ENCODE measurements at places on chromosomes 3 and 15.

DNA sequence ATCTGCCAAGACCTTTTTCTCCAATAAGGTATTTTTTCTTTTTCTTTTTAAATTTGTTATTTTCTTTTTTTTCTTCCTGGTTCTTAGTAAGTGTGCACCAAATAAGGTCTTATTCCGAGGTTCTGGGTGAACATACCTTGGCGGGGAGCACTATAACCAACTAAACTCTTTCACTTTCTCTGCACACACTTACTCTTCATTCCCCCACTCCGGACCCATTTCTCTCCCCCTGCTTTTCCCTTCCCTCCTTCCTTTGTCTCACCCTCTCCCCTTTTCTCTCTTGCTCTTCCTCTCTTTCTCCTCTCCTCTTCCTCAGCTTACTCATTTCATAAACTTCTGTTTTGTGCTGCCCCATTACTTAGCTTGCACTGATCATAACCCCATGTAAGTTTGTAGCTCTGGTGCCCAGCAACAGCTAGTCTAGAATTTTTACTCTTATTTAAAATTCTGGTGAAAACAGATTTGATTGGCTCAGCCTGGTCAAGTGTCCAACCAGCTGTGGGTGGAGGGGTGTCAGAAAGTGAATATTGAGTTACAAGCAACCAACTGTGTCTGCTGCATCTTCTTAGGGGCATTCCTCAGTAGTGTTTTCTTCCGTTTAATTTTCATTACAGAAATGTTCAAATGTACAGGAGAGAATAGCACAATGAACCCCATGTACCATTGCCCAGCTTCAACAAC is 297.5 kb downstream of the SHQ1 start:
- no peak for DNase-seq

GRCh38 chr15:70093481-70094319 is 4.0 kb downstream of the TLE3 start:
- no peak for DNase-seq

DNA sequence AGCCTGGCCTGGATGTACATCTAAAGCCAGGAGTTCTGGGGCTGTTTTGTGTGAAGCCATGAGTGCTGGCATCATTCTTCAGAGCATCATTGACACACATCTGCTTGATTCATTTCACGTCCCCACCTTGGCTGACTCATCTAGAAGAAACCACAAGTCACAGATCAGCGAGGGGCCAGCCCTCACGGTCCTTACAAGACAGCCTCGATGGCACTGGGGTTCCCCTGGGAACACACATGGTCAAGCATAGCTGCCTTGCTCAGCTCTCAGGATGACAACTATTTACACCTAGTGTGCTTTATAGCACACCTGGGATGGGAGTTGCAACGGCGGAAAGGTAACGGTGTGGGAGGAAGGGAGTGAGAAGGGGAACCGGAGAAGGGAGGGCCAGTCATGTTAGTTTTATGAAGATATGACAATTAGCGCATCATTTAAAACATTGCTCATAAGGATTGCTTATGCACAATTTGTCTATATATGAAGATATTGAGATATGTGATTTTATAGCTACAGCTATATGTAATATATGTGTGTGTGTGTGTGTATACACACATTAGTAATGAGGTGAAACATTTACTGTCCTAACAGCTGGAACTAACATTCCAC is 227.1 kb downstream of the RPLP1 start:
- no peak for DNase-seq

DNA sequence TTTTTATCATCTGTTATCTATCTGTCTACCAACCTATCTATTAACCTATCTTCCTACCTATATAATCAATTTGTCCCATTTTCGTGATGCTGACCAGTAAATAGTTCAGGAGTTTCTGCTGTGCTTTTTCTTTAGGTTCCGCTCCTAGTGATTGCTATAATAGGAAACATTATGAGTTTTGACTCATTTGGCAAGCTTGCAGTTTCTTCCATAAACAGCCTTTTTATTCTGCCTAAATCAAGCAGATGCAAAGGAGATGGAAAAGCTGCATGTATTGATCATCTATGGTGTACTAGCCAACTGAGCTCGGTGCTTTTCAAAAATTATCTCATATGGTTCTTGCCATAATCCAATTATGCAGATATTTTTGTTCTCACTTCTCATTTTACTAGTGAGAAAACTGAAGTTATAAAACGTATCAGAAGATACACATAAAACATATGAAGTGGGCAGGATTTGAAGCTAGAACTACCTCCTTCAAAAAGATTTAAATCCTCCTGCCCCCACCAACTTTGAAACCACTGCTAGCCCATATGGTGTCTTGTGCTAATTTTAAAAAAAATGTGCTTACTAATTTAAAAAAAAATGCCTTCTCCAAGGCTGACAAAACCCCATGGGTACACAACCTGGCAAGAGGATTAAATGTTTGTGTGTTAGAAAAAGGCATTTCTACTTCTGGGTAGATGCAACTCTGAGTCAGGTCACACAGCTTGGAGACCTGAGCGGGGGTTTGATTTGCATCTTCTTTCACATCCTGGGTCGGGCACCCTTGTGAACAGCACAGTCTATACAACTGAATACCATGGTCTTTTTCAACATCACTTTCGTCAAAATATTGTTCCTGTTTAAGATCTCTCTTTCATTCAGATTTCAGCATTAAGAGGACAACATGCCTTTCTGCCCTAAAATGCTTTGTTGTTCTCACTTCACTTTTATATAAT is 267.0 kb downstream of the CHL1 start:
- DNase-seq = no peak

DNA sequence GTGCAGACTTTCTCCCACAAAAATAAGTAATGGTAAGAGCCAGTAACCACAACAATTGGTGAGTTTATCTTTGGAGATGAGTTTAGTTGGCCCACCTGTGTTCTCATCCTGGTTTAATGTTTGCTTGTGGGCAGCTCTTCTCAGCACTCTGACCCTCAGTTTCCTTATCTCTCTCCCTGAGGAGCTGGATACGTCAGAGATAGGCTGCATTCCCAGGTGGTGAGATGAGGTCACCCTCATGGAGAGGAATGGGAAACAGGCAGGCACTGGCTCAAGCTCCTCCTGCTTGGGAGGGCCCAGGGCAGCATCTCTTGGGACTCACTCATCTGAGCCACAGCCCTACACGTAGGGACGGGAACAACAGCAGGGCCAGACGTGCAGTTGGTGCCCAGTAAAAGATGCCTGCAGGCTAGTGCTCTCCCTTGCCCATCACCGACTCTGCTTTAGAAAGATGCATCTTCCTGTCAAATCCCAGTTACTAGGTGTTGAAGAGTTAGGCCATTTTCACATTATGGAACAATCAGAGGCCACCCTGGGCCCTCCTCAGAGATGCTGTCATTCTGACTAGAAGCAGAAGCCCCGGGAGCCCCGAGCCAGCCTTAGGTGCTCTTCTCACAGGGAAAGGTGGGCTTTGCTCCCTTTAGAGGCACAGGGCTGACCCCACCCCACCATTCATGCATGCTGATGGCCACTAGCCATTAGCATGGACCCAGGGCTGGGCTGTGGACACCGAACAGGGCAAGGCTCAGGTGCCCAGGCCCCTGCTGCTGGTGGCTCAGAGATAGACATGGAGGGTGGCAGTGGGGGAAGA is 59.7 kb downstream of the GRIP2 start:
- DNase-seq = peak; percentile 53

DNA sequence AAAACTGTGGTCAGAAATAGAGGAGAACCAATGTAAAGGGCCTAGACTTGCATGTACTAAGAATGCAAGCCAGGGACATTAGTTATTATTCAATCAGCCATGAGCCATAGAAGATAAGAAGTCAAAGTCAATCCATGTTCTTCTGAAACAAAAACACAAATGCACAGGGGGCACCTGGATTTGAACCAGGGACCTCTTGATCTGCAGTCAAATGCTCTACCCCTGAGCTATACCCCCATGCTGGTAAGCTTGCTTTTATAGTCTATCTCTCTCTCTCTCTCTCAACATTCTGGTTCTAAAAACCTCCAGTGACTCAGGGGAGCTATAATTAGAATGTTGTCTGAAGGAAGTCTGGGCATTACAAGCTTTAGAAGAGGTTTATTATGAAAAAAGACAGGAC is 85.6 kb upstream of the ACP3 start:
- DNase-seq = peak; percentile 70

DNA sequence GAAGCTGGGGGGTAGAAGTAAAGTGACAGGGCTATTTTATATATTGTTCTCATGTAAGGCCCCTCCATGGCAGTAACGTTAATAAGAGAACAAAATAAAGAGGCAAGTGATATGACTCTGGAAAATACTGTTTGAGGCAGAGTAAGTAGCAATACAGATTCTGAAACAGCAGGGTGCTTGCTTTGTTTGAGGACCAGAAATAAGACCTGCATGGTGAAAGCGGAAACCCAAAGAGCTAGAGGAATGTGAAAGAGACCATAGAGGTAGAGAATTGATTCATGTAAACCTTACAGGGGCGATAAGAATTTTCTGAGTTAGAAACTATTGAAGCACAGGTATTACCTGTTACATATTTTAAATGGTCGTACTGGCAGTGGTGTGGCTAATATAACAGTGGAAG is 1517.1 kb downstream of the SI start:
- DNase-seq = no peak

DNA sequence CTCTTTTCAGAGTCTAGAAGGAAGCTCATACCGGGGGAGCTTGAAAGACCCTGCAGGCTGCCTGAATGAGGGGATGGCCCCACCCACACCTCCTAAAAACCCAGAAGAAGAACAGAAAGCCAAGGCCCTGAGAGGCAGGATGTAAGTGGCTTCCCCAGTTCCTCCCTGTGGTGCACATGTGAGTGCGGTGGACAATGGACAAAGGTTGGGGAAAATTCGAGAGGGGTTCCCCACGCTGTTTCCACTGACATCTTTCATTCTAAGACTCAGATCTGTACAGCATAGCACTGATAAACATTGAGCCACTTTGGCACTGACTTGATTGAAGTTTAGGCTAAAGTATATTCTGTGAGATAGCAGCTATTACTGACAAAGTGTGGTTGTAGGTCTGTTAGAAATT is 79.5 kb upstream of the UMPS start:
- no peak for DNase-seq

DNA sequence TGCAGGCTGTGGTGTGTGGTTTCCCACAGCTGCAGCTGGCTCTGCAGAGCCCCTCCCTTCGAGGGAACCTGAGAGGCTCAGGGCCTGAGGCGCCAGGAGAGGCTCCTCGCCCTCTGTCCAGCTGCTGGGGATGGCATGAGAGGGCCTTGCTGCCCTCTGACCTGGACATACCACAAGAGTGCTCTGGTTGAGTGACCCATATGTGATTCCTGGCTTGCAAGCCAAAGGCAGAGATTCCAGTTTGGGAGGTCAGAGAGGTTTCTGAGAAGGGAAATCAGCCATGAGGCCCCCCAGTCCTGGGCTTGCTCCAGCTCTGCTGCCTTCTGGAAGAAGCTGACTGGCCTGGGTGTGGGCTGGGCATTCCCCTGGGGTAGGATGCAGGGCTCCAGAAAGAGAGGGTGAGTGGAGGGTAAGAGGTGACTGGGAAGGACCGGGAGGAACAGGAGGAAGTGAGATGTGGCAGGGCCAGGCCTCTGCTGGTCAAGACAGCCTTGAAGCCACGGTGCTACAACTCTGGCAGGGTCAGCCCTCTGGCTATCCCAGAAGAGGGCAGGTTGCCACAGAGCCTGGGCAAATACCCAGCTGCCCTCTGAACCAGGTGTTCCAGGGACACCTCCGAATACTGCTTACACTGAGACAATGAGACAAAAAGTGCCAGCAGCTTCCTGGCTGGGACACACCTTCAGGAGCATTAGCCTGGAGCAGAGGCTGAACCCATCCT is 16.0 kb upstream of the SRP14 start:
- DNase-seq = peak; percentile 50

DNA sequence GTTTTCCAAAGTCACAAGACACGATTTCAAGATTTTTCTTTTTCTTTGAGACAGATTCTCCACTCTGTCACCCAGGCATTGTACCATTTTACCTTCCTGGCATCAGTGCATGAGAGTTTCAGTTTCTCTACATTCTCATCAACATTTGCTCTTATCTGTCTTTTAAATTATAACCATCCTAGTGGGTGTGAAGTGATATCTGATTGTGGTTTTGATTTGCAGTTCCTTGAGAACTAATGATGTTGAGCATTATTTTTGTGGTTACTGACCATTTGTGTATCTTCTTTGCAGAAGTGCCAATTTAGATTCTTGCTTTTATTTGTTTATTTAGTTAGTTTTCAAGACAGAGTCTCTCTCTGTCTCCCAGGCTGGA is 41.2 kb downstream of the ADIPOQ start:
- DNase-seq = peak; percentile 33

GRCh38 chr3:113222451-113223086 is 11.2 kb downstream of the BOC start:
- DNase-seq = no peak

GRCh38 chr3:170701696-170702678 is 116.1 kb upstream of the SLC7A14 start:
- no peak for DNase-seq

DNA sequence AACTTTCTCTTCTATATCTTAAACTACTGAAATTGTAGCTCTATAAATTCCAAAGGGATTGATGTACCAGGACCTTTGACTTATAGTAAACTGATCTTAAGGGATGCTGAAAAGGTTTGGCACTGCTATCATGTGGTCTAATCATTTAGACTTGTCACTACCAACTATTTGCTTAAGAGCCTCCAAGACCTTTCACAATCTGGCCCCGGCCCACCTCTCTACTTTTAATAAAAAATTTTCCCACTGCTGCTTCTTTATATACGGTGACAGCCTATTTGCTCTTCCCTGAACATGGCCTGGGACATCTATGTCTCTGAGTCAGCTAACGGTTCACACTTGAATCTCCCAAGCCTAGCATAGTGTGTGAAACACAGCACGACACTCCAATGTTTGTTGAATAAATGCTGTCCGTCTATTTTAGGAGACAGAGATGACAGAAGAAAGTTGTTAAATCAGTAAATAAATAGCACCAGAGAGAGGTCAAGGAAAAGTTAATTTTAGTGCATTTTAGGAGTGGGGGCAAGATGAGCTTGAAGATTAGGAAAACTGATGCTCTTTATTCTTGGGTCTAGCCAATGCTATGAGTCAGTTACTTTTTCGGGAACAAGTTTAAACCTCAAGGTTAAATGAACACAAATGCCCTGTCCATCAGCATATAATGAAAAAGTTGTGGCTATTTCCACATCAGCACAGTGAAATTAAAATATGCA is 212.9 kb downstream of the TIGIT start:
- DNase-seq = peak; percentile 91

DNA sequence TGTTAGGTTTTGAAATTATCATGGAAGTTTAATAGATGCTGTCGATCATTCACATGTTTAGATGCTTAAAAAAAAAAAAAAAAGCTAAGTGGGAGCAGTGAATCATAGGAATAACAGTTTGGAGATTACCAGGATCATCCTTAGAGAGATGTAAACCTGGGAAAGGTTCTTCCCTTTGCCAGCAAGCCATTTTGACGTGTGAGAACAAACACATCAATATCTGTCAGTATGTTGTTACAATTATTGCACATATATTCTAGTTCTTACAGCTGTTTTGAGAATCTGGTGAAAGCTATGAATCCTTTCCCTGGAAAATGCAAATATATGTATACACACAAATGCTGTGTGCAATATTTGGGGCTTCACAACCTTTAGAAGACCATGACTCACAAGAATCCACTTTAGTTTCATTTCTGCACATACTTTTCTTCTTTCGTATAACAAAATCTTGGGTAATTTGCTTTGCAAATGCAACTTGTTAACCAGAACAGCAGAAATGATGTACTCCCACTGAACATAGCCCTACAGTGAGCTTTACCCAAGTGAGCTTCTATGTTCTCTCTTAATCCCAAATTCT is 12.0 kb downstream of the NFKBIZ start:
- DNase-seq = peak; percentile 43
